Progenitor cell of endocrine pancreas (in vitro differentiated cells): ENCODE measurements at places on chromosomes 1 and 21. TPM values are rescaled to one million over a fixed set of nuclear protein-coding genes. Genes with fewer than 3 reads are reported as not detected.

DNA sequence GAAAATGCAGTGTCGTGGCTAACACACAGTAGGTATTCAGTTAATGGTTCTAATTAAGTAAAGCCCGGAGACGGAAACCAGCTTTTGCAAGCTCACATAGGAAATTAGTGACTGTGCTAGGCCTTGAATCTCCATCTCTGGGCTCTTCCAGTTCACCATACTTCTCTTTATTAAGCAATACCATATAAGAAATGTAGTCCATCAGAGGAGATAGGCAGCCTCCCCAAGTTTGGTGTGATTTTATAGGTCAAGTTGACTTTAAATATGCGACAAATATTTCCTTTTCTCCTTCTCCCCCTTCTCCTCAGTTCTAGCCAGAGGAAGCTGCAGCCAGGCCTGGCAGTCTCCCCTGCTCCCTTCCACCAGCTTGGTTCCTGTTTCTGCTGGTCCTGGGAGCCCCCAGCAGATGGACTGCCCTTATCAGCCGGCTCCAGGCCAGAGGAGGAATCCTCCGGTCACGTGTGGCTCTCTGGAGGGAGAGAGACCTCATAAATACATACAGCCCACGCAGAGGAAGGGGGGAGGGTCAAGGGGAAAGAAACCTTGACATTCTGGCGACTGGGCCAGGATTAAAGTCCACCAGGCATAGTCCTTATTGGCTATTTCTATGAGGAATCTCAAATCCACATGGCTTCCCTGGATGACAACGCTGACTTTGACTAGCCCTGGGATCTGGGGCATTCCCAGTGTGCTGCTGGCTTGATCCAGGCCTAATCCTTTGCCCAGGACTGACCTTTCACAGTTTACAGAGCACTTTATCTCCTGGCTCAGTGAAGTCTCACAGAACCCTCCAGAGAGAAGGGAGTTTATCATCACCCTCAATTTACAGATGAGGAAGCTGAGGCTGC lies 115.1 kb upstream of the JUN start:
- no peak for DNase-seq

DNA sequence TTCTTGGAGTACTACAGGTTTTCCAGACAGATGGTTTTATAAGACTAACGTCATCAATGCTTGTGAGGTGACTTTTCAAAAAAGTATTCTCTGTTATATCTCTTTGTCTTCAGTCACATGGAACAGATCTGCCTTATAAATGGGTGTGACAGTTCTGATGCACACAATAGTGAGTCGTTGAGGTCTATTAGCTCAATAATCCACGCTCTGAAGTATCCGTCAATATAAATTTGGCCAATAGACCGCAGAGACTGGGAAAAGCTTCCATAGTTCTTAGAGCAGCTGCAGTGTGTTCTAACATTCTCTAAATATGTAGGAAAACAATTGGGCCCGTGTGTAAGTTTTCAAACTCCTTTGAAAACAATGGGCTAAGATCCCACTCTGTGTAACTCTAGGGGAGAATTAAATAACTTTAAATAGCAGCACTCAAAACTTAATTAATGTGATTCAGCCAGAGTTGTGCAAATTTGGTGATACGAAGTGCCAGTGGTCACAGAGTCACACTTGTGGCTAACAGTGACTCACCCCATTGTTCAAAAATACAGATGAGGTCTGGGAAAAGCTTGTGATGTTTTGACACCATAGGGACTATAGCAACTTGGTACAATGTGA lies 316.0 kb downstream of the LMO4 start:
- no peak for DNase-seq

The TMEM82 gene
- total RNA-seq = 0.44 and 1.4 TPM in 2 replicates

DNA sequence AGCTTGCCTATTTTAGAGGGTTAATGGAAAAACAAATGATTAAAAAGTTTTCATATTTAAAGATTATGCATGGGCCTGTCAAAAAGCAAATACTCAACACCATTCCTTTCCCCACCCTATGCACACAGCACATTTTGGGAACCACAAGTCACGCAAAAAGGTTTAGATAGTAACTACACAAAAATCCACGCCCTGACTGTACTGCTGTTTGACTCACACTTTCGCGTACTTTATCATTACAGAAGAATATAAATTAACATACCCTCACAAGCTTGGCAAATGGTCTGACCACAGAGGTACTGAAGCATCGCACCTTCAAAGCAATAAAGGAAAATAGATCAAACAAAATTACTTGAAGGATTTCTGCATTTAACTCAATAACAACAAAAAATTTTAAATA lies 1.4 kb downstream of the ATP5PO start:
- no peak for DNase-seq

The TRIM67 gene
- total RNA-seq = 0.05 and 0.09 TPM in 2 replicates

DNA sequence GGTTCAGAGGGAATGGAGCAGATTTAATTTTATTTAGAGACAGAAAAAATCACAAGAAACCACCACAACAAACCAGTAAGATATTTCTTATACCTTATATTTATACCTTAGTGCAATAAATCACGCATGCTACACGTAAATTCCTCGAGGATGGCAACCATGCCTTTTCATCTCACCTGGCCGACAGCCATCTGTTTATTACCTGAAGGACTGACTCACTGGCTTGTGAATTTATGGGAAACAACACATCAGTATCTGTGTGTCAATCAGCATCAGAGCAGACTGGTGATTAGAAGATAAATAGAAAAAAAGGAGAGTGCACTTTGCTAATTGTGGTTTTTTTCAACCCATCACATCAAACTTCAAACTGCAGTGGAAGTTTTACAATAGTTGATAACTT lies 58.4 kb downstream of the S1PR1 start:
- DNase-seq = no peak

GRCh38 chr21:28738882-28739281 lies 253.8 kb downstream of the LTN1 start:
- DNase-seq = no peak

DNA sequence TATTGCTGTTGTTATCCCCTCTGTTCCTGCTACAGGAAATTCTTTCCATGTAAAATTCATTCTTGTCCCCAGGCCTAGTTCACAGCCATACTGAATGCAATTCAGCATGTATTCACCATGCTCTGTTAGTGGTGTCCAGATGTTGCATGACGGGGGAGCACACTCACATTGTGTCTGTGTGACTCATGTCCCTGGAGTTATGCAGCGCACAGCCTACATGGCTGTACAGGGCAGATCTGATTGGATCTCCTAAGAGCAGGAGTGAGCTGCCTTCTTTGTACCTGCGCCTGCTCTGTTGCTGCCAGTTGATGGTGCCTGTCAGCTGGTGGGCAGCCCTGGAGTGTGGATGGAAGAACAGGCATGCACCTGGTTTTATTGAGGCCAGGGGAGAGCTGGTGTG lies 17.6 kb downstream of the HTR6 start:
- DNase-seq = no peak

The CD101 gene
- total RNA-seq = 2.8 and 3.3 TPM in 2 replicates

The WNT9A gene
- 1.2 TPM in 2 replicates for total RNA-seq

DNA sequence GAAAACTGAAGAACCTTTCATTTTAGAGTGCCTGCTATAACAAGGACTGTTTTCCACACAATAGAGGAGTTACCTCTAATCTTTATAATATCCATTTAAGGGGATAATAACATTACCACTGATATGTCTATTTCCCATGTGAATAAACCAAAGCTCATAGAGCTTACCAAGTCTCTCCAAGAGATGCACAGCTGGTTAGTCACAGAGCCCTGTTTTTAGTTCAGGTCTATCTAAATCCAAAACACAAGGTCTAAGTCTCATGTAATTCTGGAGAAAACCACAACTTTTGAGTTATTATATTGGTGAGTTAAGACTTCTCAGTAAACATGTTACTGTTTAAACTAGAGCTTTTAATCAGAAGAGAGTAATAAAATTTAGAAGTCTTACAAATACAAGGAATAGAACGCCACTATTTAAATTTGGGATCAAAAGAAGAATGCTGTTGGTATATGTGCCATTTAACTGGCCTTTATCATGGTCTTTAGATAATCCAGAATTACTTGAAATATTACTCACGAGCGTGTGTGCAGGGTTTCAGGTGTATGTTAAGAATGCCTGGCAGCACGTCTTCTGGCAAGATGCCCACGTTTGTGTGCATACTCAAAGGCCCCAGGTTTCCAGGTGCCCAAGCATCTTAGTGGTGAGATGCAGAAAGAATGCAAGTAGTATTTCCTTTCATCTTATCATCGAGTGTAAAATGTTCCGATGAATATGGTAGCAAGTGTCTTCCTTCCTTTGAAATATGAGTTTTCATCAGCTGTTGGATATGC lies 190.6 kb downstream of the FMN2 start:
- no peak for DNase-seq

DNA sequence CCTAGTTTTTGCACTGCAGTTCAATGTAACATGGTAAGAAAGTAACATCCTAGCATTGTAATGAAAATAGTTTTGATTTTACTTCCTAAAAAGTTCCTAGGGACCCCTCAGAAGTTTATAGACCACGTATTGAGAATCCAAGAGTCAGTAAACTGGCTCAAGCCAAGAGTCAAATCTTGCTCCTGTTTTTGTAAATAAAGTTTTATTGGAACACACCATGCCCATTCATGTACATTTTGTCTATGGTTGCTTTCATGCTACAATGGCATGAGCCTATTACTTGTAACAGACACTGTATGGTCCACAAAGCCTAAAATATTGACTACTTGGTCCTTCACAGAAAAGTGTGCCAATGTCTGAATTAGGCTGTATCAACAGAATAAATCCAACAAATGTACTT lies 301.0 kb downstream of the LMO4 start:
- no peak for DNase-seq

GRCh38 chr1:37399205-37399604 lies 75.2 kb upstream of the ZC3H12A start:
- DNase-seq = no peak

DNA sequence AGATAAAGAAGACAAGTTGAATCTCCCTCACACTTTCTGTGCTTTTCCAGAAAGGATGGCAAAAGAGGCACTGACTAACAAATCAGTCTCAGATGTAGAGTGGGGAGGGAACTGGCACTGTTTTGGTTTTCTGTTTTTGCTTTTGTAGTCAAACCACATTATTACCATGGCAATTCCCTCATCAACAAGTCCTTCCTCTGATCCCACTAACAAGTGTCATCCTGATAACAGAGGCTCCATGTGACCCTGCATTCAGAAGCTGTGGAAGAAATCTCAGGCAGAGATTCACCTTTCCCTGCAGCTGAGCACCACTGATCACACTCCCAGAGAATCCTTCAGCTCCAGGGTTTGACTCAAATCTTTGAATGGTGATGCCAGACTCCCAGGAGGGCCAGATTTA lies 203.4 kb downstream of the TNR start:
- DNase-seq = no peak

The CD1E gene
- not detected in 2 replicates for total RNA-seq

- no peak for DNase-seq
Observed at GRCh38 chr1:158037866-158038359, 44.5 kb downstream of the KIRREL1 start.

DNA sequence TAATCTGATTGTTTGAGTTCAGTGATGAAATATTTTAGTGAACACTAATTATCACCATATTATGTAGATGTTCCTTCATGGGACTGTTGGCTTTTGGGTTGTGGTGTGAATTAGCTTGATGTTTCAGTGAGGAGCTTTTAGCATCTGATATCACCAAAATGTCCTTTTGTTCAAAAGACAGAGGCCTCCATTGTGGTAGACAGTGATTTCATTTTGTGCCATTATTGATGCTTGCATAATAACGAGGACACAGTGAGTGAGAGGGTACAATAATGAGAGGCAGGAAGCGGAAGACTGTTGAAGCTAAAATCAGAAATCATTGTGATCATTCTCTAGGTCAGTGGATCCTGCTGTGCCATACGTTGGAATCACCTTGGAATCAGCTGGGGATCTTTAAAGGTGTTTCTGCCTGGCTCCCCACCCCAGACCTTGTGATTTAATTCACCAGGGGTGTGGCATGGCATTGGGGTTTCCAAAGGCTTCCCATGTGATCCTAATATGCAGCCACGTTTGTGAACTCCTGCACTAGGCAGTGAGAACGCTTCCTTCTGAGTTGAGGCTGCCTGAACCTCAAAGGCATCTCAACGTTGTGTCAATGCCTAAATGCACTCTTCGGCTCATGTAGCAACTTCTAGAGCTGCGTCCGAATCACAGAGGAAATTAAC lies 82.1 kb upstream of the KIF1B start:
- DNase-seq = no peak

GRCh38 chr1:111818081-111818480 lies 62.4 kb downstream of the DDX20 start:
- no peak for DNase-seq

GRCh38 chr1:223521150-223521549 lies 127.9 kb downstream of the CCDC185 start:
- DNase-seq = no peak

DNA sequence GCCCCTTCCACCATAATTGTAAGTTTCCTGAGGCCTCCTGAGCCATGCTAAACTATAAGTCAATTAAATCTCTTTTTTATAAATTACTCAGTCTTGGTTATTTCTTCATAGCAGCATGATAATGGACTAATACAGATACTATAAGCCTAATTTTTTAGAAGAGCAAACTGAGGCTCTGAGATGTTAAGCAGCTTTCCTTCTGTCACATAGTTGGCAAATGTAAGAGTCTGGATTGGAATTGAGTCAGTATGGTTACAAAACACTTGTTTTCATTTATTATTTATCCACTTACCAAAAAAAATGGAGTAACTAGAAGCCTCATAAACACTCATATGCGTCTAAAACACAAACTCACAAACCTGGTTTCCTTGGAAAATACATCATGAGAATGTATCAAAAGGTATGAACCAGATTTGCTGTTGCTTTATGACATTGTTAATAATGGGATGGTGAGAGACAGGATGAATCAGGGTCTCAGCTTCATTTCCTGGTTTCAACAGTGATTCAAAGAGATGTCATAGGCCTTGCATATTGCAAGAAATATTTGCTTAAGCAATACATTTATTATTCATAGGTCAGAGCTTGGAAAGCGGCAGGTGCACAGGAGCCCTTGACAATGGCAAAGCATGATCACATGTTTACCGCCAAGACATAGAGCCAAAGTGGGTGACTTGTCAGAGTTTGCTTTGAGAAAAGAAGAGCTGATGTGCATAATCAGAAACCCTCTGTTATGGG lies 221.5 kb downstream of the GRIK1 start:
- no peak for DNase-seq

GRCh38 chr1:203662821-203663220 lies 36.2 kb downstream of the ATP2B4 start:
- DNase-seq = no peak

GRCh38 chr21:44822484-44823178 lies 4.8 kb upstream of the SUMO3 start:
- DNase-seq = no peak

The ZSWIM5 gene
- total RNA-seq = 8.5 and 9.2 TPM in 2 replicates

DNA sequence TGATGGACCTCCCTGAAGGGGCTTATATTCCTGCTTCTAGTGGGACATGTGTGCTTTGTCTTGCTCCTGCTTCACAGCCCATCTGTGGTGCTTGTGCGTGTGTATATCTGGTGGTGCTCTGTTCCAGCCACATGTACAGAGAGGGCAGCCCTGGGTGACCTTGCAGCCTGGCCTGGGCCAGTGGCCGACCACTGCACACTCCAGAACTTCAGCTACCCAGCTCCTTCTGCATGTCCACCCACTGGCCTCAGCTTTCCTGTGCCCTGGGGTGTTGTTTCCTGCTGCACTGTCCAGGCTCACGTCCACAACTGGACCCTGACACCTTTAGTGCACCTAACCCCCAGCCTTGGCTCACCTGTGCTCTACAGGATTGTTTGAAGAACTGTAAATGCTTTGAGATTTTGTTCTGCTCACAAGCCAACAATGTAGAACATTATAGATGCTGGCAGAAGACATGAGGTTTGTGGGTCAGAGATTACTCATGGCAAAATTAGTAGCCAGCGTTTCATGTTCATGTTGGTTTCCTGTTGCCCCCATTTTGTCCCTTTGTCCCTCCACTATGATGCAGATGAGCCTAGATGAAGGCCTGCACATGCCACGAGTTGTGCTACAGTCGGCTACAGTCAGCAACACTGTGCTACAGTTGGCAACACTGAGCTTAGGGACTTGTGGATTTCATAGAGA lies 5.3 kb upstream of the S100B start:
- DNase-seq = no peak
